Endothelial cell of umbilical vein (primary cell): ENCODE measurements at places on chromosomes 13 and 19. TPM values are rescaled to one million over a fixed set of nuclear protein-coding genes. Genes with fewer than 3 reads are reported as not detected.

B3GNT8 gene
- total RNA-seq = 6.5 and 7.6 TPM in 2 replicates

- H3K36me3 ChIP-seq = no peaks in the 10 kb centered on the region
- H3K4me1 ChIP-seq = peaks cover 12% of the 10 kb centered on the region
- no peaks in the 10 kb centered on the region for H3K27me3 ChIP-seq
- peak; percentile 2 for DNase-seq
Observed at GRCh38 chr13:43316281-43316680, 292.9 kb downstream of the DNAJC15 start.

GRCh38 chr19:19145684-19146608 is 7.7 kb upstream of the TMEM161A start:
- H3K36me3 ChIP-seq = no peaks in the 10 kb centered on the region
- no peak overlapping the region for H3K4me3 ChIP-seq
- H3K27ac ChIP-seq = no peak overlapping the region
- no peaks in the 10 kb centered on the region for H3K27me3 ChIP-seq
- peak; percentile 59 for DNase-seq
- H3K4me1 ChIP-seq = no peaks in the 10 kb centered on the region

DNA sequence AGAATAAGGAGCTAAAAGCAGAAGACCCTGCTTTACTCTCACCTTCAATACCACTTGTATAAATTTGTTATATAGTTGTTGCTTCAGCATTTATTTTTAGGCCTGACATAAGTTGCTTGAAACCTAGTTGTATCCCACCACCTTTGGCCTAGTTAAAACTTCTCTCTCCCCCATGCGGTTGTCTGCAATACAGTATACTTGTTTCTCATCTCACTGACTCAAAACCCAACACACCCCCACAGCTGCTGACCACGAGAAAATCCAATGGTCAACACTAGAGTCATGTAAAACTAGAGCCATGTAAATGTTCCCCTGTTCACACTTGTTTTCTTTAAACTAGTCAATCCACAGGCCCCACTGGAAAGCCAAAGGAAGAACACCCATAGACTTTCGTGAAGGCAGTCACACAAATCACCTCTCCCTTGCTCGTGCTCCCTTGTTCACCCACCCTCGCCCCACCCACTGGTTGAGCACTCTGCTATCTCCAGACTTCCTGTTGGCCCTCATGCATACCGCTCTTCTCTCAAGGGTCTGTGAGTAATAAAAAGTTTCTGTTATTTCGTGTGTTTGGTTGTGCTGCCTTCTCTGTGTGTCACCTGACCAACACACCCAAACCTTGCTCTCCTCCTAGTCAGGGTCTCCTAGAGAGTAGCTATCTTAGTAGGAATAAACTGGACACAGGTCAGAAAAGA is 12.9 kb upstream of the CCDC169 start:
- H3K27ac ChIP-seq = no peak overlapping the region
- no peak overlapping the region for H3K4me3 ChIP-seq
- peaks cover 14% of the 10 kb centered on the region for H3K36me3 ChIP-seq
- no peak for DNase-seq
- no peaks in the 10 kb centered on the region for H3K27me3 ChIP-seq

GRCh38 chr19:48997972-48998371 is 4.3 kb downstream of the RUVBL2 start:
- no peak overlapping the region for H3K4me3 ChIP-seq
- DNase-seq = peak; percentile 47
- no peaks in the 10 kb centered on the region for H3K27me3 ChIP-seq
- no peak overlapping the region for H3K27ac ChIP-seq
- peaks cover 2% of the 10 kb centered on the region for H3K36me3 ChIP-seq
